Right kidney (tissue), 9 donors: ENCODE measurements at places on chromosomes 5 and 9.

DNA sequence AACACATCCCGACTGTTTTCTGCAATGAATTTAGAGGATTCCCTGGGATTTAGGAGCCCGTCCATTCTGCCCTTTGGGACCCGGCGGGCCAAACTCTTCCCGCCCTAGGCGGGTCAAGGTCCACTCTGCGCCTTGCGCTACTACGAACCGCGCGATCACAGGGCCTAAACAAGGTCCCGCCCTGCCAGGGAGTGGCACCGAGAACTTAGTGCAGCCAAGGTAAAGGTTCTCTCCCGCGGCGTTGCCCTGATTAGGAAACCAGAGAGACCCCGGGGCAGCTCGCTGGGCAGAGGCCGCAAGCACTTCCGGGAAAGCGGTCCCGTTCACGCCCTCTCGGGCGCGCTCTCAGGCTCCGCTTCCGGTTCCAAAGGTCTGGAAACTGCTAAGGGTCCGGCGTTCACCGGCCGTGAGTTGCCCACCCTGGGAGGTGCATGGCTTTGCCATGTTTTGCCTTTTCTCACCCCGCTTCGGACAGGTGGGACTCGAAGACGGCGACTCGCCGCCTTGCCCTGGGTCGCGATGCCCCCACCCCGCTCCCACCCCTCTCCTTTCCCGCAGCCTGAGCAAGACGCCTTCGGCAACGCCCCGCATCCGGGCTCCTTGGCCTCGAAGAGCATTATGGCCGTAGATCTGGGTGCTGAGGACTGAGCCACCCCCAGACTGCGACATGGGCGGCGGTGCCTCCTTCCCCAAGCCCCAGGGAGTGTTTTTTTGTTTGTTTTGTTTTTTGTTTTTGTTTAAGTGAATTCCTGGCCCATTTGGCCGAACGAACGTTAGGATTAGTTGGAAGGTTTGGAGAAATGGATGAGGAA is 23.4 kb downstream of the HNRNPK start:
- DNase-seq: peak; percentile 91

DNA sequence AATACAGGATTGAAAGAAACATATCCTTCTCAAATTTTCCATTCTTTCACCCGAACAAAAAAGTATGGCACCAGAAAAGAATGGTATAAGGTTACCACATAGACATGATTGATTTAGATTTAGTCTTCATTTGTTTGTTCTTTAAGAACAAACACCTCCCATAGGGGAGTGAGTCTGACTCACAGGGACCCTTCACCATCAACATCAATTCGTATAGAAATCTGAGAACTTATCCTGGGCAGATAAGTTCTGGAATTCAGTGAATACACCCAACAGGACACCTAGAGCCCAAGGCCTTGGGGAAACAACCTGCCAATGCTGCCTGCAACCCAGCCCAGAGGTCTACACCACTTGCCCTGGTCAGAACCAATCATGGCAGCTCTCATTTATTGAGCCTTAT is 46.2 kb downstream of the LHFPL2 start:
- DNase-seq: no peak

- no peak for DNase-seq
Measured at GRCh38 chr5:142134331-142135010, 25.9 kb downstream of the NDFIP1 start.

DNA sequence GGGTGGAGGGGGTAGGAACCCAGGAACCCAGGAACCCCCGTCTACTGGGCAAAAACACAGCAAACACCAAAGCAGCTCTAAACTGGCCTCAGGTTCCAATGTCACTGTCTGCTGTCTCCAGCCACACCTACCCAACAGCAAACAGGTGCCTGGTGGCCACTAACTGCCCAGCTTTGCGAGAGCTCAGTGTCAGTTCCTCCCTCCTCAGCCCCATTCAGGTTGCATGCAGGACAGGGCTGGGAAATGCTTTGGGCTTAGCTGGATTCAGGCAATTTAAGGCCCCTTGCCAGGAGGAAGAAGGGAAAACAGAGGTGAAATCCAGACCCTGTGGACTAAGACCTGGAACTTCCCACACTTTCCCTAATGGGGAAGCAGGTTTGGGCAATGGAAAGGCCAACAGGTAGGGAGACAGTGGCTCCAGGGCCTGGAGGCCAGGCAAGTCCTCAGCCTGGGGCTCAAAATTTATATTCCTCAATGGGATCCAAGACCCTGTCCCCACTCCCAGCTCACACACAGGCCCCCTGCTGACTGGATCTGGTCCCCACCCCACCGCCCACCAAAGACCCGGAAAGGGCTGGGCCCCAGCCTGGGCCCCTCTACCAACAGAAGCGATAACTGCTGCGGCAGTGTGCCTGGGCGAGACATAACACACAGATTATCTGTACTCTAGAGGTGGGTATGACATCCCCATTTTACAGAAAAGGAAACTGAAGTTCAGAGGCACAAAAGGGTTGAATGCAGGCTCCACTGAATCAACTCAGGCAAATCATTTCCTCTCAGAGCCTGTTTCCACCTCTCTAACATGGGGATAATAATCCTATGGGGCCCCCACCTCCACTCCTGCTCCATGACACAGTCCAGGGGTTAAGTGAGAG is 3.5 kb downstream of the EEIG1 start:
- DNase-seq: no peak

- DNase-seq: peak; percentile 23
Measured at GRCh38 chr9:78029551-78030295, 1.9 kb downstream of the GNAQ start.

- DNase-seq: no peak
Measured at GRCh38 chr5:54844905-54845566, 140.4 kb downstream of the ESM1 start.

GRCh38 chr5:180421672-180422071 is 68.5 kb upstream of the GFPT2 start:
- DNase-seq: no peak

GRCh38 chr5:154734370-154735248 is 20.6 kb upstream of the LARP1 start:
- no peak for DNase-seq

- DNase-seq: no peak
Measured at GRCh38 chr5:148391422-148391821, 7.7 kb downstream of the FBXO38 start.

DNA sequence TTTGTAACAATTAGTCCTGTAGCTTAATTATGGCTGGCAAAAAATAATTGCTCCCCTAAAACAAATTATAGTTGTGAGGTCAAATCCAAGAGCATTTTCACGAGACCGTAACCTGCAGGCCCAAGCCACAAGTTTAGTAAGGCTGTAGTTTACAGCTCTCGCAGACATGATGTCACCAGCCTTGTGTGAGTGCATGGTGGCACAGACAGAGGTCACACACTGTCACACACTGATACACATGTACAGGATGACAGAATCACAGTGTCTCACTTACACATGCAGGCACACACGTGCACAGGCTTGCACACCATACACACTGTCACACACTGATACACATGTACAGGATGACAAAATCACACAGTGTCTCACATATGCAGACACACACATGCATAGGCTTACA is 518.8 kb downstream of the IRX1 start:
- DNase-seq: no peak

GRCh38 chr9:32069969-32070368 is 314.5 kb upstream of the ACO1 start:
- no peak for DNase-seq

DNA sequence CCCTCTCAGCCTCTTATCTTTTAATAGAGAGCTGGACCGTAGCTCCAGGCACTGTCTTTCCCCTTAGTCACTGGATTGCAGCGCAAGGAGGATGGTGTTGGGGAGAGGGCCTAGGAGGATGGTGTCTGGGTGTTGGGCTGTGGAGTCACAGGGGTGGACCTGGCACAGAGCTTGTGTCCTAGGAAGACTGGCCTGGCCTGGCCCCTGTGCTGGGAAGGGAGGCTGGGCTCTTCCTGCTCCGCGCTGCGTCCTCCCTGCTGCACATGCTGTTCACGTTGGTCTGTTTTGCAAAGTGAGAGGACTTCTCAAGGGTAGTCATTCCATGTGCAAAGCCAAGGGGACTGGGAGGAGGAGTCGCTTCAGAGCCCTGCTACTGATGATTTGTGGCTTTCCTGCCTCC is 123.9 kb downstream of the EHMT1 start:
- no peak for DNase-seq

DNA sequence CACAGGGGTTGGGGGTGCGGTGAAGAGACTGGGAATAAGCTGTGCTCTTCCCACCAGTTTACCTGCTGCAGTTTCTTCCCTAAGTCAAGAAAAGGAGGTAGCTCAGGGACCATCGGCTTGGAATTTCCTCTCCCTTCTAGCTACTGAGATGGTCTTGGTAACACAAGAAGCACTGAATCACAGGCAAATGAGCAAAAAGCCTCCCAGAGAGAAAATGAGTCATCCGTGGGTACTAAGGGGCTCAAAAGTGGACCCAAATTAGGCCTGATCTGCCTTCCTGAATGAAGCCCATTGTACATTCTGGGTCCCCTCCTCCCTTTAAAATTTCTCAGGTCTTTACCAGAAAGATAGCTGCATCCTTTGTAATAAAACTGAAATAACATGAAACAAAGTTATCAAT is 49.9 kb downstream of the PTPN3 start:
- no peak for DNase-seq

DNA sequence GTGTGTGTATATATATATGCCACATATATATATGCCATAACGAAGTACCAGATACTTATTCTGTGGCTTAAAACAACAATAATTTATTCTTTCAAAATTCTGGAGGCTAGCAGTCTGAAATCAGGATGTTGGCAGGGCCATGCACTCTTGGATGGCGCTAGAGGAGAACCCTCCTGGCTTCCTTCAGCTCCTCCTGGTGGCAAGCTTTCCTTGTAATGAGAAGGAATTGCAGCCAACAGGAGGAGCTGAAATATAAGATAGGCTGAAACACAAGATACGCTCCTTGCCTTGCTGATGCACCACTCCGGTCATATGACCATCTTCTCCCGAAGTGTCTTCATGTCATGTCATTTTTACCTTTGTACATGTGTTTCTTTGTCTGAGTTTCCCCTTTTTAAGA is 368.1 kb upstream of the CTNND2 start:
- DNase-seq: no peak

GRCh38 chr5:169344629-169345028 is 43.7 kb upstream of the SLIT3 start:
- no peak for DNase-seq
